ENCODE measurements at places on chromosomes 6 and 20. TPM values are rescaled to one million over a fixed set of nuclear protein-coding genes. Genes with fewer than 3 reads are reported as not detected.

DNA sequence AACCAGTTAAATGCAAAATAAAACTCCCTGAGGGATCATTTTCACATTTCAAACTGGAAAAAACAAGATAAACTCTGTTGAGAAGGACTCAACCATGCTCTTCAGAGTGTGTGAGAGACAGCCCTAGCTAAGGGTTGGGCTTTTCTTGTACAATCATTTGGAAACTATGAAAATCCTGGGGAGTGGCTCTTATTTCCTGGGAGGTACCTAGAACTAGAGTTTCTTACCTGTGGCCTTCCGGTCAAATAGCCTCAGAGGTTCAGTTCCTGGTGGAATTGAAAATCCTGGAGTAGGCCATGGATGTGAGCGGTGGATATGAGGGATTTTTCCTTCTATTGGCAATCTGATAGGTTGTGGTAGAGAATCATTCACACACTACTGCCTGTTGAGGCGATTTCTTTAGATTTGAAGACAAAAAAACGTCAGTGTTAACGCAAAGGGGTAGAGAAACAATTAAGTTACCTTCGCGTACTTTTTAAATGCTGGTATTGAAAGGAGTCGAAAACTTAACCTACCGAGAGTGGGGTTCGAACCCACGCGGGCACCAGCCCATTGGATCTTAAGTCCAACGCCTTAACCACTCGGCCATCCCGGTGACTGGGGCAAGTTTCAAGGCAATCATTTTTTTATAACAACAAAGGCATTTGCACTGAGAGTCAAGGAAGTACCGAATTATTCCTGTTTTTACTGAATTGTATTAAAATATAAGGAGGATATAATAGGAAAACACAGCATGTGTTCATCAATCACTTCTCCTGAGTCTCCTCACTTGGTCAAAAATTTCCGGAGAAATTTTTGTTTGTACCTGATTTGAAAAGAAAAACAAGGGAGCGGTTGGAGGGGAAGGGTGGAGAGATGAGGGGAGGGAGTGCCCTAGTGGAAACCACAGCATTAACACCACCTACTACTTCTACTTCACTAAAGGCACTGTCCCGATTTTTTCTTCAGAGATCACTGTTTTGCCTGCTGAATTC, 191.3 kb downstream of the OR2B2 start:
- DNase-seq, result no peak

GRCh38 chr6:48471326-48471725, 360.3 kb upstream of the PTCHD4 start:
- DNase-seq, result no peak

DNA sequence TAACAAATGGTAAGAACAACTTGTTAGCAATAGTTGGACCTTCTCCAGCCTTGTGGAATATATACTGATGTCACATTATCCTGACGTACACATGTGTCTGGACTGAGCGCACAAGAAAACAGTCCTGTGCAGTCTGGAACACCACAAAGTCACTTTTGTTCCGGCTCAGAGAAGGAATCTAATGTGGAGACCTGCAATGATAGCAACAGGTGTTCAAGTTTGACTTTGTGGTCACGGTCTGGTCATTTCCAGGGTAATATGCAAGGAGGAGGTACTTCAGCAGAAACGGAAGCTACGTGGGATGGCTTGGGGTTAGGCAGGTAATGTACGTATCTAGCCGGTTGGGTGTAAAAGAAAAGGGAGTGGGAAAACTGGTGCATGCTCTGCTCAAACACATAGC, 687.2 kb upstream of the AGPAT4 start:
- DNase-seq, result no peak

GRCh38 chr20:5626603-5627002, 123.6 kb upstream of the SHLD1 start:
- no peak for DNase-seq

GRCh38 chr6:6694825-6695624, 106.5 kb downstream of the LY86 start:
- no peak for DNase-seq

GRCh38 chr20:23295934-23296333, 54.7 kb upstream of the NXT1 start:
- DNase-seq, result no peak

DNA sequence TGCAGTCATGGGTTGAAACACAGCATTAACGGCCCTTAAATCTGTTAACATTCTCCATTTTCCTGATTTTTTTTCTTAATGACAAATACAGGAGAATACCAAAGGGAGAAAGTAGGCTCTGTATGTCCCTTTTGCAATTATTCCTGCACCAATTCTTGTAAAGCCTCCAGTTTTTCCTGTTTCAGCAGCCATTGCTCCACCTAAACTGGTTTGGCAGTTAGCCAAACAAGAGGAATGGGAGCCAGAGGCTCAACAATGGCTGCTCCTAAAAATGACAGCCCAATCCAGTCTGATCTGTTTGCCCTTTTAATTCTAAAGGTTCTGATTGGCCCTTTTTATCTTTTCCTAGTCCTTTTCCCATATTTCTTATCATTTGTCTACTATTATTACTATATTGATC, 284.2 kb upstream of the SGK1 start:
- no peak for DNase-seq

GRCh38 chr6:568954-569523, 87.9 kb downstream of the HUS1B start:
- DNase-seq, result no peak

- DNase-seq, result no peak
Observed at GRCh38 chr6:162917506-162917905, 189.7 kb downstream of the PACRG start.

- DNase-seq, result no peak
Observed at GRCh38 chr6:95723638-95724037, 146.3 kb downstream of the MANEA start.

GRCh38 chr20:51366155-51366886, 176.2 kb downstream of the NFATC2 start:
- DNase-seq, result no peak

CLPSL2 gene
- 0.53 TPM for polyA plus RNA-seq

NHSL1 gene
- polyA plus RNA-seq, result 11.3 TPM

LST1 gene
- polyA plus RNA-seq, result 6.3 TPM

TREML2 gene
- 0.16 TPM for polyA plus RNA-seq

TMC2 gene
- 0.32 TPM for polyA plus RNA-seq

ZNF165 gene
- 3.9 TPM for polyA plus RNA-seq

SIRPB2 gene
- 0.87 TPM for polyA plus RNA-seq
